Nucleus accumbens (tissue), 56 donors: ENCODE measurements at places on chromosomes 1 and 21.

GRCh38 chr1:162310337-162310736 is 66.3 kb downstream of the SPATA46 start:
- DNase-seq: no peak

DNA sequence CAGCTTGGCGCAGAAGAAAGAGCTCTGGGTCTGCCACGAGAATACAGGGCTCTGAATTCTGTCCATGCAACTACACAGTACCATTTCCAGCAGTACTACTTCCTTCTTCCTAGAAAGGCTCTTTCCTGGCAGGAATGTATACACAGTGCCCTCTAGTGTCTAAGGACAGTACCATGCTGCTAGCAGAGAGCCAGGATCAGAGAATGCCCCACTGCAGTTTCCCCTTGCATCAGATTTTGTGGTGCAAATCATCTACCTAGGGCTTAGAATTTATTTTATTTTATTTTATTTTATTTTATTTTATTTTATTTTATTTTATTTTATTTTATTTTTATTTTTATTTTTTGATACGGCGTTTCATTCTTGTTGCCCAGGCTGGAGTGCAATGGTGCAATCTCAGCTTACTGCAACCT is 50.8 kb downstream of the PAX7 start:
- no peak for DNase-seq

GRCh38 chr21:26686278-26686677 is 113.2 kb upstream of the CYYR1 start:
- DNase-seq: no peak

DNA sequence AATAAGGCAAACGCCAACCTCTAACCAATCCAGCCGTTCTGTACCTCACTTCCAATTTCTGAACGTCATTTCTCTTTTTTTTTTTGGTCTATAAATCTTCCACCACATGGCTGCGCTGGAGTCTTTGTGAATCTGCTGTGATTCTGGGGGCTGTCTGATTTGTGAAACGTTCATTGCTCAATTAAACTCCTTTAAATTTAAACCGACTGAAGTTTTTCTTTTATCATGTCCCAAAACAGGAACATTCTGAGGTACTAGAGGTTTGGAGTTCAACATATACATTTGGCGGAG is 65.5 kb upstream of the BACH1 start:
- no peak for DNase-seq

DNA sequence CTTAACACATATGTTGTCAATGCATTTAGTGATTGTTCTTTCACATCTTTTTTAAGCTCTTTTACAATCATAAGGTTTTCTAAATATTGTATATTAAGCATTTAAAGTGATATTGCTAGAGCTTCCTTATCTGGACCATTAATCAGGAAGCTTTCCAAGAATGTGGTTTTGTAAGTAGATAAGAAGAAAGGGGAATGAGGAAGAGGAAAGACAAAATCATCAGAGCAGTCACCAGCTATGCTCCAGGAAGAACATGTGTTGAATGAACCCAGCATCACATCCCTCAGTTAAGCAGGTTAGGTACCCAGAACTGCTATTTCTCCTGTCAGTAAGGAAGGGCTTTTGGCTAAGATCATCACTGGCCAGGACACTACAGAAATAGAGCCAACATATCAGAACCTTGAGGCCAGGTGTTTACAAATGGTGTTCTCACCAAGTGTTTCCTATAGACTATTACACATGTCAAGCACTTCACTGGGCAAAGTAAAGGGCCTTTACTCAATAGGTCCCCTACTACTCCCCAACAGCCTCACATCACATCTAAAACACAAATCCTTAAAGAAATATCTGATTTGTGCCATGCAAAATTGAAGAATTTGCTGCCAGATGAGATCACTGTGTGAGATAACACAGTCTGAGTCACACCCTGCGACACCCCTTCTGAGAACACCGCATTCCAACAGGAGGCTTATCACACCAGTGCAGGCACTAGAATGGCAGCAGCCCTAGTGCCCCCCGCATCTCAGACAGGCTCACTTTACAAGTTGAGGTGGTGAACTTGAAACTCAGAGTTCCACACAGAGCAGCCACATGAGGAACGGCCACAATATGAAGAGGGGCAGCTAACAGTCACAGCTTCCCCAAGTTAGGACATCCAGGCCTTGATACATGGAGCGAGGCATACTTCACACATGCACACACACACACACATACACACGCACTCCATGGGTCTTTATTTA is 1.8 kb upstream of the SPRR2A start:
- no peak for DNase-seq

DNA sequence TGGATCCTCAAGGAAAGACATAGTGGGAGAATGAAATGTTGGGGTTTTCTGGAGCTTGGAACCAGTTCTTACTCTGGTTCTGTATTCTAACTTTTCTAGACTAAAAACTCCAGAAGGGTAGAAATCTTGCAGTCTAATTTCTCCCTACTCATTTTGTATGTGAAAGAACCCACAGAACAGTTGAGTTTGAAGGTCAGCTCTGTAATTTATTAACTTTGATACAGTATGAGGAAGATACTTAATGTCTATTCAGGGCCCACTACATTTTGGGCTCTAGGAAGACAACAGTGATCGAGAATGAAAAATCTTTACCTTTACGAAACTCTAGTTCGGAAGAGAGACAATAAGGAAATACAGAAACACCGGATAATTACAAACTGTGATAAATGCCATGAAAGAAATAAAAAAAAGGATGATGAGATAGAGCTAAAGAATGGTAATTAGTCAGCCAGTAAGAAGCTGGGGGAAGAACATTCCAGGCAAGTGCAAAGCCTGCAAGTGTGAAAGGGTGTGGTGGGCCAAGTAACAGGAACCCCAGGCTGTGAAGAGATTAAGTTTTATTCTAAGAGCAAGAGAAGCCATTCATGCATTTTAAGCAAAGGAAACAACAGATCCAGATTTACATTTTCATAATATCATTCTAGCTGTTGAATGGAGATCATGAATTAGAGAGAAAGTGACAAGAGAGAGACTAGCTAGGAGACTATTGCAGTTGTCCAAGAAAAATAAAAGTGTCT is 159.9 kb upstream of the HMCN1 start:
- DNase-seq: no peak

DNA sequence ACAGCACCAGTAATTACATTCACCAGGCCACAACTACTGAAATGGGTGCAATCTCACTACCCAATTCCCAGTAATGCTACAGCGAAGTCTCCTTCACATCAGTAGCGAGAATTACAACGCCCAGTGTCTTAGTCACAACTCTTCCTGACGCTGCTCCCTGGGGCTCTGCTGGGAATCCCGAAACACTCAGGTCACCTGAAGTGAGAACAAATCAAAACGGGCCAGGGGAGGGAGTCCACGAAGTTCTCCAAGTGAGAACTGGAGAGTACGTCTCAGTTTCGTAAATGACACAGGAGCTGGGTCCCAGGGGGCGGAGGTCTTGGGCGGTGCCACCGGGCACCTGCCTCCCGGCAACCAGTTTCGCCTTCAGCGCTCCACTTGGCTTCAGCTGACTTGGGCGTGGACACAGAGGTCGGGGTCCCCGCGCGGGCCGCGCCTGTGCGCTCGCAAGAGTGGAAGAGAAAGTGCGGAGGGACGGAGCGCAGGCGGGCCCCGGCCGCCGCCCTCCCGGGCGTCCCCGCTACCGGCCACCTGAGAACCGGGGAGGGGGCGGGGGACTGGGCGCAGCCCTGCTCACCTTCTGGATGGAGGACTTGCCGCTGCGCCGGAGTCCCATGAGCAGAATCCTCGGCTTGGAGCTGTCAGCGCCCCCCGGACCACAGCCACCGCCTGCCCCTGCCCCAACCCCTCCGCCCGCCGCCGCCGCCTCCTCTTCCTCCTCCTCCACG is 575 bp downstream of the RRAGC start:
- peak; percentile 19 for DNase-seq

- no peak for DNase-seq
These were observed 275.5 kb downstream of the RGS7 start for GRCh38 chr1:241081473-241081872.

GRCh38 chr1:198360208-198360729 is 180.2 kb downstream of the ATP6V1G3 start:
- DNase-seq: no peak

DNA sequence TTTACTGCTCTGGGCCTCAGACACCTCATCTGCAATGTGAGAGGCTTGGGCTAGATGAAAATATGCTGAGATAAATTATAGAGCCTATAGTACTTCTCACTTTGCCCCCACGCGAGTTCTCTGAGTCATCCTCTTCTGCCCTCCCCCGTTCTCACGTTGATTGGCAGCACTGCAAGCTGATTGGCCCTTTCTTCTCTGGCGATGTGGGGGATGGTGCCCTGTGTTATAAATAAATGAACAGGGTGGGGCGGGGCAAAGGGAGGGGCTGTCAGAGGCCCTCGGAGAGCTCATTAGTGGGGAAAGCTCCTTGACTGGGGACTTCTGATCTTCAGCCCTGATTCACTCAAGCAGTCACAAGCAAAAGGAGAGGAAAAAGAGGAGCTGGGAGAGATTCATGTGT is 64.3 kb upstream of the ZC3H12A start:
- DNase-seq: peak; percentile 37

DNA sequence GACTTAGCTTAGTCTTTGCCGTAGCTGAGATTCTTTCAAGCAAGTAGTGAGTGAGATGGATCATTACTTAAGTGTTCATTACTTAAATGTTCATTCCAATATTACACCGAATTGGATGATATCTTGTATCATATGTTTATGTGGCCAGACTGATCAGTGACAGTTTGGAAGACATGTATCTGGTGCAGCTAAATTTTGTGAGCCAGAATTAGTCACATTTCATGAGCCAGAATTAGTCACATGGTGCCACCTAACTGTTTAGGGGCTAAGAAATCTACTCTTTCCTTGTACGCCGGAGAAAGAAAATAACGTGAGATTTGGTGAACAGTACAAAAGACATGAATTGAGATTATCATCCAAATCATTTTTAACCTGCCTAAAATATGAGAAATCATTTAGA is 355.6 kb downstream of the USP25 start:
- DNase-seq: no peak

- no peak for DNase-seq
These were observed 203.2 kb downstream of the C1orf94 start for GRCh38 chr1:34379911-34380310.

- DNase-seq: no peak
These were observed 35.9 kb upstream of the ZNF644 start for GRCh38 chr1:91057784-91058183.

- DNase-seq: no peak
These were observed 115.4 kb upstream of the SERTAD4 start for GRCh38 chr1:210117198-210117597.

GRCh38 chr1:229300099-229300757 is 29.3 kb downstream of the RAB4A start:
- no peak for DNase-seq

GRCh38 chr1:165726169-165726568 is 27.8 kb upstream of the ALDH9A1 start:
- no peak for DNase-seq

DNA sequence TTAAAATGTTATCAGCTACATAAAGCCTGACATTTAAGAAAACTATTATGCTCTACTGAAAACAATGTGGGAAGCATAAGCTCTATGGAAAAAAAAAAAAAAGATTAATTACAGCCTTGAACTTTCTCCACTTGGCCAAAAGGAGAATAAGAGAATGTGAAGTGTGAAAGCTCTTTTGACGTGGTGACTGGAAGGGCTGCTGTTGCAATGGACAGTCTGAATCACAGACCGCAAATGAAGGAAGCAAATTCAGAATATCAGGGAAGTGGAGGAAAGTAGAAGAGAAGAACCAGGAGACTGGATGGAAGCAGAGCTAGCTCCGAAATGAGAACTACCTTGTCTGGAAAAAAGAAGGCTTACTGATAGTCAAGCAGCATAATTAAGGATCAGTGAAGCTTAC is 106.8 kb downstream of the AK5 start:
- no peak for DNase-seq

DNA sequence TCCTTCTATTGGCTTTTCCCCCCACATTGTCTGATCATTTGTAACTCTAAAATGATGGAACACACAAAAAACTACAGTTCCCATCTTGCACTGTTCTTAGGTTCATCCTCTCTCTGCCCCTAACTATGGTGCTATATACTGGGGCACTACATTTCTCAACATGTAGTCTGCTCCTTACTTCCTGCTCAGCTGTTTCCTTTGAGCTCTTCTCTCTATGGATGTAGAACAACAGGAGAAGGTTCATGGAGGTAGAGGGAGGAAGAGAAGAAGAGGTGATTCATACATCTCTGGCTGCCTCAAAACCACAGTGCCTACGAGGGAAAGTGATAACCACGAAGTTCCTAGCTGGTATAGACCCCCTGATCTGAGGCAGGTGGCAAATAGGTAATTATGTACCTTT is 7.0 kb upstream of the C1orf146 start:
- DNase-seq: no peak

DNA sequence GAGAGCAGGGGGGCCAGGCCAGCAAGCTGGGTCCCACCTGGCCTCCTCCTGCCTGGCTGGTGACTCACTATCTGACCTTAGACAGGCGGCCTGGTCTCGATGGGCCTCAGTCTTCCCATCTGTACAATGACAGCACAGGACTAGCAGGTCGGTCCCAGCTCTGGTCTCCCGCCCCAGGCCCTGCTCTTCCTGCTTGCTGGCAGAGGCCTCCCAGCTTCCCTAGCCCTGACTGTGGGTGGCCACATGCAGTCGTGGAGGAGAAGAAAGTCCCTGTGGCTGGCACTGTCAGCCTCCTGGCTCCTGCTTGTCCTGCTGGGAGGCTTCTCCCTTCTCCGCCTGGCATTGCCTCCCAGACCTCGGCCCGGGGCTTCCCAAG is 817 bp downstream of the EXTL1 start:
- DNase-seq: no peak

GRCh38 chr1:161198897-161199431 is at the start of gene ADAMTS4:
ADAMTS4 (minus strand) TSS chr1:161199054; CDS start chr1:161198627, 427 bp downstream.
- peak; percentile 71 for DNase-seq

GRCh38 chr21:36035381-36035791 is 24.9 kb downstream of the SETD4 start:
- no peak for DNase-seq

DNA sequence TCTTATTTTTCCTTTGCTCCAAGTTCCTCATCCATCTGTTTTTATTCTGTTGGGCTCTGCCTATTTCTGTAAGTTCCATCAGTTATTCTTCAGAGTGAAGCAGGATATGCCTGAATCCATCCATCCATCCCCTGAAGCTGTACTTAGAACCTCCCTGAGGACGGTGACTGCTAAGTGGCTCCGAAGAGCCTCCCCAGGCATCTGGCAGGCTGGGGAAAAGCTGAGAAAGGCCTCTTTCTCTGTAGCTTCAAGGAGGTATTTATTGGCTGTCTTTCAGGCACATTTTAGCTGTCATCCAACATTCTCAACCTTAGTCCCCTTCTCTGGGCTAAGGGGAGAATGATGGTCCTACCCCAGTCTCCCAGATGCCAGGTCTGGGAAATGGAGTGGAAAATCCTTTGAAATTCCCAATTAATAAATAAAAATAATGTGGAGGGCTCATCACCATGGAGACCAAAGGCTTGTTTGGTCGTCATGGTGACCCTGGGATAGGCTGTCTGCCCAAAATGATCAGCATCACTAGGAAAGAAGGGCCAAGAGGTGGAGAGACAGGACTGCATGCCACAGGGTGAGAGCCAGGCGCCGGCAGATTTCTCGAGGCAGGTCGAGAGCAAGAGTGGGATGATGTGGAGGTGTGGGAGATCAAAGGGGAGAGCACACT is 82.0 kb downstream of the UBIAD1 start:
- DNase-seq: no peak

- DNase-seq: no peak
These were observed 8.3 kb upstream of the MEF2D start for GRCh38 chr1:156508955-156509234.

- DNase-seq: no peak
These were observed 36.4 kb upstream of the PRELP start for GRCh38 chr1:203439131-203439730.
